GM13976 (cell line): ENCODE measurements at places on chromosomes 5 and 9.

DNA sequence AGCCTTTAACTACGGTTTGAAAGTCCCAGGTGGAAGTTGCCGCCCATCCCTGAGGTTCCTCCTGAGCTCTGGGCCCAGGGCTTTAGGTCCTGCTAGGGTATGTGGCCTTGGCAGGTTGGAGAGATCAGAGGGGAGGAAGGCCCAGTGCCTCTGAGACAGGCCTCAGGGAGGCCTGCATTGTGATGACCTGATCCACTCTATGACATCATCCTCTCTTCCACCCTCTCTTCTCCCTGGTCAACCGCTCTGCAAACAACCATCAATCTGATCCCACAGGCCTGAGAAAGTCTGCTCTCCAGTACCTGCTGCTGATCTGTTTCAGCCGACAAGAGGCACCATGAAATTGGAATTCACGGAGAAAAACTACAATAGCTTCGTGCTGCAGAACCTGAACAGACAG, at the start of gene CCIN:
TSS of gene CCIN (plus strand) at position 223 of the 400 bp plus-strand sequence. CDS start at position 338, 115 bp downstream.
- no peak for DNase-seq

GRCh38 chr5:31075981-31076380, 117.5 kb upstream of the CDH6 start:
- no peak for DNase-seq

GRCh38 chr9:19231126-19231903, 822 bp downstream of the DENND4C start:
- DNase-seq = no peak

DNA sequence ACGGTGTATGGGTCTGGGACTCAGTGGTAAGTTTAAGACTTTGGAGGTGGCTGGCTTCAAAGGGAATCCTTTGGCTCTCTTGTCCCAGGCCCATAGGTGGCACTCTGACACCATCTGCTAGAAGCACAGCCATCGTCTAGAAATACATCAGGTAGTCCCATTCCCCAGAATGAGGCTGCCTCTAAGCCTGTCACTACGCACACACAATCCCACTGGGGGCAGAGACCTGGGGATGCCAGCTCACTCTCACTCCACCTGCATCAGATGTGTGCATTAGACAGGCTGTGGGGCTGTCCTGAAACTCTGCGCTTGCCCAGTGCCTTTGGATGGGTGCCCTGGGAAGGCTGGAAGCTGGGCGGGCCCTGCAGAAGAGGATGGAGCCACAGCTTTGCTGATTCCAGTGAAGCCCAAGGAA, 127.5 kb upstream of the PANK3 start:
- no peak for DNase-seq

- DNase-seq = no peak
Measured at GRCh38 chr9:19967888-19968459, 179.1 kb upstream of the SLC24A2 start.
